CD4-positive, alpha-beta T cell treated with Interleukin-4 for 1 hour (primary cell): ENCODE measurements at places on chromosomes 4 and X.

DNA sequence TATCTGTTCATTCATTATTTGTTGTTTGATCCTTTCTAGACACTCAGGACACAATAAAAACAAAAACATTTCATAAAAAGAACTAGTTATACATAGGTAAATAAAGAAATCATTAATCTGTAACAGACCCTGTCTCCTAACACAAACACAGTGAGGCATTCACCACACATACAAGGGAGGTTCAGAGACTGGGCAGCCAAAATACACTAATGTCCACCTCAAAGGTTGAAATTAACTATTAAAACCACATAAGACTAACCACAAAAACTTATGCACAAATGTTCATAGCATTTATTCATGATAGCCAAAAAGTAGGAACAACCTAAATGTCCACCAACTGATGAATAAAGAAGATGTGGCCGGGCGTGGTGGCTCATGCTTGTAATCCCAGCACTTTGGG lies 7.8 kb downstream of the PAPSS1 start:
- no peak for DNase-seq

GRCh38 chrX:133813971-133814370 lies 171.4 kb downstream of the GPC3 start:
- no peak for DNase-seq

DNA sequence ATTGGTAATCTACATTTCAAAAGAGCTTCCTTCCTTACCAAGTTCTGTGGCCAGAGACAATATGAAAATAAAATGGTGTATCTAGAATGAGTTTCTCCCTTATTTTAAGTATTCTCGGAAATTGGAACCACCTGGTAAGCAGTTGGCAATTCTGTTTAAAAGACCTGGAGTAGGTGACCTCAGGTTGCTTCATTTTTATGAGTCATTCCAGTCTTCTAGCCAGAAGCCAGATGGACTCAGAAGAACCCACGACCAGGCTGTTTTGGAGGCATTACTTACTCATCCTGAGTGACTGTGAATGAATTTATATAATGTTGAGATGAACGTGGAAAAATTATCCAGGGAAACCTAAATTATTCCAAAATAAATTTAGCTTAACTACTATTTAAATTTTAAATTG lies 9.1 kb downstream of the BMPR1B start:
- no peak for DNase-seq

DNA sequence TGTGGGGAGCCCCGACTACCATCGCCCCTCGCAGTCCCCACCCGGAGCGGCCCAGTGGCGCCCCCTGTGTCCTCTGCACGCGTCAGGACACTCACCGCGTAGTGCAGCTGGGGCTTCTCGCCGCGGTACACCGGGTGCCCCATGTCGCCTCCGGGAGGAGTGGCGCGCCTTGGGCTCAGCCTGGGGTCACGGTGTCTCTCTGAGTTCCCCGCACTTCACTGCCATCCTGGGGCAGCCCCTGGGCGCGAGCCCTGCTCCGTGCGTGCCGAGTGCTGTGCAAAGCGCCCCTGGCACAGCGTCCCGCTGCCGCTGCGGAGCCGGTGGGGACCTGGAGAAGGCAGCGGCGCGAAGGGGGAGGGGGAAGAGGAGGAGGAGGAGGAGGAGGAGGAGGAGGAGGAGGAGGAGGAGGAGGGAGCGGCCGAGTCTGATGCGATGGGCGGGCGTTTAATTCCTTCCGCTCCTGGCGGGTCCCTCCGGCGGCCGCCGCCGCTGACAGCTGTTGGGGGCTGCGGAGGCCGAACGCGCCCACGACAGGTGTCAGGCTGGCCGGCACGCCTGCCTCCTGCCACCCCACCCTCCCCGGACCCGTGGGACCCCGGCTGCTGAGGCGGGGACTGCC lies 134.3 kb downstream of the AMELX start:
- DNase-seq, result no peak

- DNase-seq, result no peak
These were observed 250.0 kb downstream of the INPP4B start for GRCh38 chr4:142596121-142596520.

GRCh38 chr4:107900067-107900466 lies 31.3 kb upstream of the CYP2U1 start:
- no peak for DNase-seq

- no peak for DNase-seq
These were observed 392.6 kb upstream of the FTHL17 start for GRCh38 chrX:31464306-31464915.

- no peak for DNase-seq
These were observed 185.7 kb upstream of the HS3ST1 start for GRCh38 chr4:11614426-11614825.

- DNase-seq, result peak; percentile 1
These were observed 714.2 kb downstream of the RPA4 start for GRCh38 chrX:97597954-97598353.

- DNase-seq, result no peak
These were observed 54.7 kb upstream of the NPNT start for GRCh38 chr4:105840426-105841174.

GRCh38 chrX:110985470-110985869 lies 110.5 kb upstream of the PAK3 start:
- DNase-seq, result no peak

- DNase-seq, result no peak
These were observed 7.0 kb upstream of the NKX1-1 start for GRCh38 chr4:1413204-1413663.

DNA sequence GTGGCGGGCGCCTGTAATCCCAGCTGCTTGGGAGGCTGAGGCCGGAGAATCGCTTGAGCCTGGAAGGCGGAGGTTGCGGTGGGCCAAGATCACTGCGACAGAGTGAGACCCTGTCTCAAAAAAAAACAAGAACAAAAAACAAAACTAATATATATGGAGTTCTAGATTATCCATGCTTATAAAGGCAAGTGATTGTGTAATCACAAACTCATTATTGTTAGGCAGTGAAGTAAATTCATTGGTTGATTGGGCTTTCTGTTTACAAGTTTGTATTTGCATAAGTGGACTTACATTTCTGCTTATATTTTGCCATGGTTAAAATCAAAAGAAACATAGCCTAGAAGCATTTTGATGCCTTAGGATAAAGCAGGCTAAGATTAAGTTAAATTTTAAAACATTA lies 2.5 kb upstream of the UBE2D3 start:
- no peak for DNase-seq

DNA sequence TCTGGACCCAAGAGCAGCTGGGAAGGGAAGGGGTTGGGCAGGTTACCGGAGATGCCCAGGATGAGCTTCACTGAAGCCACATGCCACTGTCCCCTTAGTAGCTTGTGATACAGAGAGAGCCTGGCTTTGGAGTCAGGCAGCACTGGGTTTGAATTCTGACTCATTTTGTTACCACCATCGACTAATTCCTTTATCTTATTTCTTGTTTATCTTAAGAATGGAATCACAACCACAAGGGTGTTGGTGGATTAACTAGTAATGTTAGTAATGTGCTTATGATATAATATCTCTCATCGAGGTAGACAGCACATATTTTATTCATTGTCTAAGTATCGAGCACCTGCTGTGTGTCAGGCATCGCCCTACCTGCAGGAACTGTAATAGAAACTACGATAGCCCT lies 17.7 kb upstream of the STX18 start:
- no peak for DNase-seq

- no peak for DNase-seq
These were observed 8.7 kb downstream of the PDGFRA start for GRCh38 chr4:54237770-54238169.

DNA sequence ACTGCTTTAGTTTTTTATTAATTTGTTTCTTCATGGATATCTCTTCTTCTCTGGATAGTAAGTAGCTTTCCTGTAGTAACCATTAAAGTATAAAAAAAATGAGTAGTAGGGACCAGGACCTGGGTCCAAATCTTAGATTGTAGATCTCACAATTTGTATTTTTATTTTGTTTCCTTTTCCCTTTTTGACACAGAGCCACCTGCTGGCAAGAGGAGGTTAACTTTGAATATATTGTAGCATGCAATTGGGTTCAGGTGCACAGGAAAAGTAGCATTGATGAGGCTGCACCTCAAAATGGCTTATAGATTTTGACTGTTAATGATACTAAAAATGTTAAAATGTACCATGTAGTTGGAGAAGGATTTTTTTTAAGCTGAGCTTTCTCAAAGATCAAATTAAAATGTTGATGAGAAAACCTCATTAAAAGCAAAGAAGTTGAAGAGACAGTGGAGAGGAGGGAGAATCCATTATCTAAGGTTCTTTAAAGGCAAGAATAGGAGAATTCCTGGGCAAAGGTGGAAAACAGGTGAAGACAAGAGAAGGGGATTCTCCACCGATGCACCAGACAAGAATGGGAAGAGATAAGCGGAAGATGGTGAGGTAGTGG lies 48.3 kb upstream of the HPGDS start:
- DNase-seq, result no peak

GRCh38 chrX:113399506-113400192 lies 559.0 kb upstream of the AMOT start:
- no peak for DNase-seq

DNA sequence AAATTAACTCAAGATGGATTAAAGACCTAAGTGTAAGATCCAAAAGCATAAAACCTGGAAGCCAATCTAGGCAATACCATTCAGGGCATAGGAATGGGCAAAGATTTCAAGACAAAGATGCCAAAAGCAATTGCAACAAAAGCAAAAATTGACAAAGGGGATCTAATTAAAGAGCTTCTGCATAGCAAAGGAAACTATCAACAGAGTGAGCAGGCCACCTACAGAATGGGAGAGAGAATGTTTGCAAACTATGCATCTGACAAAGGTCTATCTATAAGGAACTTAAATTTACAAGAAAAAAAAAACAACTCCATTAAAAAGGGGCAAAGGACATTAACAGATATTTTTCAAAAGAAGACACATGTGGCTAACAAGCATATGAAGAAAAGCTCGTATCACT lies 171.9 kb downstream of the RAB28 start:
- DNase-seq, result no peak

DNA sequence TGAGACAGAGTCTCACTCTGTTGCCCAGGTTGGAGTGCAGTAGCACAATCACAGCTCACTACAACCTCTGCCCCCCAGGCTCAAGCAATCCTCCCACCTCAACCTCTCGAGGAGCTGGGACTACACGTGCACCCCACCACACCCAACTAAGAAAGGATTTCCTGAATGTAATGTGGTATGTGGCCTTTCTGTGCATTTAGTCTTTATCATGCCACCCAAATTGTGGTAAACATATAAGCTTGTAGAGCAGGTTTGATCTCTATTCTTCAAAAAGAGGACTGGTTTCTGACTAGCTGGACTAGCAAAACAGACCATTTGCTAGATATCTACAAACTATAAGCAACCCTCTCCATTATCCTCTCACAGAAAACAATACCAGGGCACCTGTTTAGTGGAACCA lies 33.6 kb downstream of the ELOVL6 start:
- no peak for DNase-seq

GRCh38 chrX:112642349-112642748 lies 37.4 kb downstream of the LHFPL1 start:
- DNase-seq, result peak; percentile 20

DNA sequence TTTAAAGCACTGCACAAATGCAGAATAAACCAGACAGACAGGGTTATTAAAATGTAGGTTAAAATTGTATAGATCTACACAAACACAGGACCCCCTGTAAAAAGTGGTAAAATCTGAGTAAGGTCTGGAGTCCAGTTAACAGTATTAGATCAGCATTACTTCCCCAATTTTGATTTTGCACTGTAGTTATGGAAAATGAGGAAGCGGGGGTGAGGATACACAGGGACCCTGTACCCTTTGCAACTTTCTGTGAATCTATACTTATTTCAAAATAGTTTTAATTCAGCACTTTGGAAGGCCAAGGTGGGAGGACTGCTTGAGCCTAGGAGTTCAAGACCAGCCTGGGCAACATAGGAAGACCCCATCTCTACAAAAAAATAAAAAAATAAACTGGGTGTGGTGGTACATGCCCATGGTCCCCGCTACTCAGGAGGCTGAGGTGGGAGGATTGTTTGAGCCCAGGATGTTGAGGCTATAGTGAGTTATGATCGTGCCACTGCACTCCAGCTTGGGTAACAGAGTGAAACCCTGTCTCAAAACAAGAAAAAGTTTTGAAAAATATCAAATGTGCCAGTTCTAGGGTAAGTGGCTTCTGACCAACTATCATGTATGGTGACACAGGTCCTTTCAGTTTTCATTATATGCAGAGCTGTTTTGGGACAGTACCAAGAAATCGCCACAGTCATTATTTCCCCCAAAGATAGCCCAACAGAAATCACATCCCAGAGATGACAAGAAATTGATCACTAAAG lies 17.7 kb downstream of the SEL1L3 start:
- DNase-seq, result no peak

DNA sequence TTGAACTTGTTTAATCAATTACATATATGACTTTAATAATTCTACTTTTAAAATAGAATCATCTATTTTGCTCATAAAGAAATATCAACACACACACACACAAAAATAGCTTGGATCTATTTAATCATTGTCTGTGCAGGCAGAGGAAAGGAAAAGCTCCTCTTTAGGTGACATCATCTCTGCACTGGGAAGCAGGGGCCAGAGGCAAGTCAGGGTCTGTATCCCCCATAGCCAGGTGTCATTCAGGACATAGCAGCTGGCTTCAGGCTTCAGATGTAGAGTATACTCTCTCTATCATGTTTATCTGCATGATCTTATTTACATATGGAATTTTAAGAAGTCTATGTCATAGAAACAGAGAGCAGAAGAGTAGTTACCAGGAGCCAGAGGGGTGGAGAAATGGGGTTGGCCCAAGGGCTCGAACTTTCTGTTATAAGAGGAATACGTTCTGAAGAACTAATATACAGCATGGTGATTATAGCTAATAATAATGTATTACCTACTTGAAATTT lies 110.4 kb upstream of the LDB2 start:
- DNase-seq, result no peak

DNA sequence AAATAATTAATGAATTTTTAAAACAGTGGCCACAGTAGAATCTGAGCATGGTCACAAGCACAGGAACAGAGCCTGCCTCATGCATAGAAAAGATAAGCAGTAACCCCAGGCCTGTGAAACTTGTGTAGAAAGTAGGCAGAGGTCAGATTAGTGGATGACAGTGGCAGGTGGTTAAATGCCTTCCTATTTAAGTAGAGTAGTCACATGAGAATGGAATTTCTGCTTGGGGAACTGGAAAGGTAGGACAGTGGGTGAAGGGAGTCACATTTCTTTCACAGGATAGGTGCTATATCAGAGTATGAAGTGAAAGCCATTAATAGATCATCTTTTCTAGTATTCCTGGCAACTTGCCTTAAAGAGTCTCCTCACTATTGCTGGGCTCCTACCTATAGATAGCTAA lies 34.9 kb upstream of the ASB12 start:
- no peak for DNase-seq

GRCh38 chr4:153174821-153175567 lies 29.2 kb upstream of the TRIM2 start:
- DNase-seq, result no peak

DNA sequence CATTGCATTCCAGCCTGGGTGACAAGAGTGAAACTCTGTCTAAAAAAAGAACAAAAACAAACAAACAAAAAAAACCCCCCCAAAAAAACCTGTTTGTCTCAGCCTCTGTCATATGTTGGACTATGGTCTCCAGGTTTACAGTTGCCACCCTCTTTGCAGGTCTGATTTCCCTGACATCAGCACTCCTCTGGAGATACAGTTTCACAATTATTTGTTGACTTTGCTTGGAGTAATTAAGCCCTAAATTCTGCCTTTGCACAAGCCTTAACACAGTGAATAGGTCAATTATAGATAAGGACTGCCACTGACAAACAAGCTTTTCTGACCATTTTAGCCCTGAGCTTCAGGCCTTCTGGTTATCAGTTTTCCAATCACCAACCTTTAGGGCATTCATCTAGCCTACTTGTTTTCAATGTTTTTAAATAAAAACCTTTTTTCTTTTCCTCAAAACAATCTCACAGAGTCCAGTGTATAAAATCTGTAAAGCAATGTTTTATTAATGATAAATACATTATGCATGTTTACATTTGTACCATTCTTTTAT lies 20.4 kb upstream of the MAPK10 start:
- DNase-seq, result no peak
